Neuronal stem cell (in vitro differentiated cells): ENCODE measurements at places on chromosomes 12 and 14.
A peak's percentile ranks its signal among the peaks of the same experiment; 100 is the strongest.

DNA sequence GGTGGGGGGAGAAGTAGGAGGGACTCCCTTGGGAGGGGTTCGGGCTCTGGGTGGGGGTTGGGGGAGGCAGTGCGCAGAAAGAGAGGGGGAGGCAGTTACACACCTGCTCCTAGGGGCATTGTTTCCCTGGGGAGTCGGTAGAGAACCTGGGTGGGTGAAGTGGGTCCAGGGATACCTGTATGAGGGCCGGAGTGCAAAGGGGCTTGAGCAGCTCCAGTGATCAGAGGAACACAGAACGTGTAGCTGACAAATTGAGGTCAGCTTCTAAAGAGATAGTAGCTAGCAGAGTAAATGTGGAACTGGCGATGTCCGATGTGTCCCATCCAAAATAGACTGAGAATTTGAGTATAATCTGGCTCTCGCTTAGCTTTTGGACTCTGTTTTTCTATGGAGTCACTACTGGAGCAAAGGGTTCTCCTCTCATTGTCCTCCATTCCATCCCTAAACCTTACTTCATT, 502 bp downstream of the SMARCD1 start:
- peaks cover 34% of the 10 kb centered on the region for H3K36me3 ChIP-seq
- DNase-seq = no peak
- H3K4me1 ChIP-seq = peaks cover 18% of the 10 kb centered on the region
- no peak overlapping the region for H3K27ac ChIP-seq

- H3K27ac ChIP-seq = no peak overlapping the region
- no peaks in the 10 kb centered on the region for H3K4me1 ChIP-seq
These were observed 69.2 kb upstream of the ARID2 start for GRCh38 chr12:45660330-45660729.

DNA sequence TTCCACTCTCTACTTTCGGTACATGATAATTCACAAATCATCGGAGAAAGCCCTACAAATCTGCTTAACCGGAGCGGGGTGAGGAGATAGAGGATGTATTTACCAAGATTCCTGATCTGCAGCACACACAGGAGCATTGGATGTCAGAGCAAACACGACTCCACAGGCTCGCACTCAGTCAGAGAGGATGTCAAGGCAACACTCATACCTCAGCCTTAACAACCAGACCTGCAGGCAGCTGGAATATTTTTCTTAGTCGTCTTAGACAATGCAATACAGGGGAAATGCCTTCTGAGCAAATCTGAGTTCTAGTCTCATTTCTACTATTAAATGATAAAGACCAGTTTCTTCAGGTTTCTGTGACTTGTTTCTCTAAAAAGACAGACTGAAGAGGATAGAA, 159.3 kb upstream of the CPNE8 start:
- no peaks in the 10 kb centered on the region for H3K27me3 ChIP-seq
- H3K4me1 ChIP-seq = no peaks in the 10 kb centered on the region
- H3K36me3 ChIP-seq = no peaks in the 10 kb centered on the region
- no peak overlapping the region for H3K27ac ChIP-seq
- no peak overlapping the region for H3K4me3 ChIP-seq
- DNase-seq = no peak

DNA sequence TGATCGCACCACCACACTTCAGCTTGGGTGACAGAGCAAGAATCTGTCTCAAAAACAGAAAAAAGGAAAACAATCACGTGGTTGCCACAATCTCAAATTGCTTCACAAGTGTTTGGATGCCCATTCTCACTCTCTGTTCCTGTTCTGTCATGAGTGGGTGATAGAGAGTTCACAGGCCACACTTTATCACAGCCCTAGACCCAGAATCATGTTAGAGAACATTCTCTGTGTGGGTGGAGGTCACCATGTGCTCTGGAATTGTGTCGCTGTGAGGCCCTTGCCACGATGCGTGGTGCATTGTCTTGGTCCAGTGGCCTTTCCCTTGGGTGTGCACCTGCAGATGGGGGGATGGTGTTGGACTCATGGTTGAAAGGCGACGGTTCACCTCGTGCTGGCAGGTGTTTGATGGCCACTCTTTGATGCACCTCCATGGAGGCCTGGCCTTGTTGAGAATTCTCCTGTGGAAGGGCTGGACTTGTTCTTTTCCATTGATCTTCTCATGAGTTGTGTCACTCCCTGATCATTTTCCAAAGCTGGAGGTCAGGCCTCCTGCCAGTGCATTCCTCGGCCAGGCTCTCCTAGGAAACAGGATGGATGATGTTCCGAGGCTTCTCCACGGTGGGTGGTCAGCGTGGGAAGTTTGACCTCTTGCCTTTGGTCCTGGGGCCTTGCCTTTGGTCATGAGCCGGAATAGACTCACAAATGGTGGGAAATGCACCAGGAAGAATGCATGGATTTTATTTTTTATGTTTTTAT, 91.9 kb downstream of the SLC24A4 start:
- no peaks in the 10 kb centered on the region for H3K36me3 ChIP-seq
- H3K4me3 ChIP-seq = peak overlapping the region; percentile 10
- H3K27ac ChIP-seq = no peak overlapping the region
- no peak for DNase-seq

DNA sequence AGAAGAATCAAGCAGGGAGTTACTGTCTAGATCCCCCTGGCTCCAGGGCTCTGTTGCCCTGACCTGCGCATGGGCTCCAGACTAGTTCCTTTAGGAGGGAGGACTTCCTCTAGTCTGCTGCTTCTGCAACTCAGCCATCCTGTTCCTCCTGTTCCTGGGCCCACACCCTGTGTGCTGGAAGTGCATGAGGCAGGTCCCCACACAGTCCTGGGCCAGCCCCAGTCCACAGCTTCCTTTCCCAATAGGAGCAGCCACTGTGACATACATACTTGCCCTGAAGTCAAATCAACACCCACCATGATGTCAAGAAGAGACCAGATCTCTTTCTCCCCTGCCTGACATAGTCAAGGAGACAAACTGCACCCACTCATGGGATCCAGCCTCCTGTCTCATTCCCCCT, 1.3 kb downstream of the SDR9C7 start:
- no peak overlapping the region for H3K4me3 ChIP-seq
- no peaks in the 10 kb centered on the region for H3K36me3 ChIP-seq
- DNase-seq = no peak
- H3K4me1 ChIP-seq = peaks cover 2% of the 10 kb centered on the region
- peaks cover 16% of the 10 kb centered on the region for H3K27me3 ChIP-seq
- H3K27ac ChIP-seq = no peak overlapping the region

DNA sequence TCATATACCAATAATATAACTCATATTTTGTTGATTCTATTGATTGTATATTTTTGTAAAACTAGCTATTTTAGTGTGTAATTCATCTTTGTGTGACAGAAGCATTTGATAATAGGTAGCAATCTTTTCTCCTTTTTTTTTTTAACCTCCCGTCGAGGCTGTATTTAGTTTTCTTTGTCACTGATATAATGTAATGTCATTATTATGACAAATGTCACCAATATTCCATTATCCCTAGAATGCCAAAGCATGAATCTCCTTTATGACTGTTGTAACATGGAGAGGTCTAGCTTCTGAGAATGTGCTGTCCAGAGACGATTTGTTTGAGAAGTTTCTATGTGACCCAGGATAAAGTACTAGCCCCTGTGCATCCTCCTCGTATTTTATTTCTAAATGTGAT, 639.0 kb upstream of the ATXN7L3B start:
- H3K36me3 ChIP-seq = no peaks in the 10 kb centered on the region
- DNase-seq = no peak
- no peaks in the 10 kb centered on the region for H3K4me1 ChIP-seq
- H3K4me3 ChIP-seq = no peak overlapping the region
- H3K27me3 ChIP-seq = no peaks in the 10 kb centered on the region
- H3K27ac ChIP-seq = no peak overlapping the region

DNA sequence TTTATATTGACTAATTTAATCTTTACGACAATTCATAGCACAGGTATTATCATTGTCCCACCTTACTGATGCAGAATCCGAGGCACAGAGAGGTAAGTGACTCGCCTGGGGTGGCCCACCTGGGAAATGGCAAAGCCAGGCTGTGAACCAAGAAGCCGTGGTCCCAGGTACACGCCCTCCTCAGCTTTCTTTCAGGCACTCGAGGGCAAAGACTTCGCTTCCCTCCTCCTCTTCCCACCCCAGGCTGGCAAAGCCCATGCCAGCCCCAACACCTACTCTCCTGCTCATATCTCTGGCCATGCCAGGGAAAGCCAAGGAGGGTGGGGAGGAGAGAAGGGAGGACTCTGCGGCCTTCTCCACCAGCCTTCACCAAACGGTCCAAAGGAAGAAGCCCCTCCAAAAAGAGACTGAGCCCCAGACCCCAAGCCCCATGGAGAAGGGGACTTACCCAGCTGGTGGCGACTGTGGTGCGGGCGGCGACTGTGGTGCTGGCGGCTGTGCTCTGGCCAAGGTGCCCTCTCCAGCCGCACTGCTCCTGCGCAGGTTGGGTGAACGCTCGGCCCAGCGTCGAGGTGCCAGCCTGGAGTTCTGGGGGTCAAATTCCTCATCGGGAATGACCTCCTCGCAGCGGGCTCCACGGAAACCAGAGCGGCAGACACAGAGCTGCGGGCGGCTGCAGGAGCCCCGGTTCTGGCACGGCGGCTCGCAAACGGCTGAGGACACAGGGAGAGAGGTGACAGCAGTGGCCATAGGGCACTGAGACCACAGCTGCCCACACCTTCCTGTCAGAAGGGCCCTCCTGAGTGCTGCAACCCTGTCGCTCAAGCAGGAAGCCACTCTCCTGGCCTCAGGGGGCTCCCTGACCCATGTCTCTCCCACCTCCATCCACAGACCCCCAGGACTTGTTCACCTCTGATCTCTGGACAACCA, 26.4 kb downstream of the LTBP2 start:
- H3K27me3 ChIP-seq = no peaks in the 10 kb centered on the region
- no peak overlapping the region for H3K27ac ChIP-seq
- H3K4me3 ChIP-seq = no peak overlapping the region
- DNase-seq = no peak
- no peaks in the 10 kb centered on the region for H3K36me3 ChIP-seq
- H3K4me1 ChIP-seq = no peaks in the 10 kb centered on the region

DNA sequence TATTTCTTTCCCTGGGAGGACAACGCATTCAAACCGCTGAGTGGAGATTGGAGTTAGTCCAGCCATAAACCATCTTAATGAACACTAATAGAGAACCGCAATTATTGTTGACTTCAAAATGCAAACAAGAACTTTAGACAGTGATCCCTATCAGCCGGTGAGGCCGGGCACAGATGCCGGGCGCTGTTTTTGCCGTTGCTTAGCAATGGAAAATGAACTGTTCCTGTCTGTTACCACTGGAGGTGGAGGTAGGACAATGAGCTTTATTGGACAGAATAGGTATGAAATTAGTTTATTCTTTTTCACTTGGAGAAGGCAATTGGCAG, 216.8 kb downstream of the TTC8 start:
- H3K36me3 ChIP-seq = no peaks in the 10 kb centered on the region
- no peak for DNase-seq
- no peak overlapping the region for H3K27ac ChIP-seq
- H3K4me1 ChIP-seq = peaks cover 4% of the 10 kb centered on the region
- no peak overlapping the region for H3K4me3 ChIP-seq
- H3K27me3 ChIP-seq = no peaks in the 10 kb centered on the region

DNA sequence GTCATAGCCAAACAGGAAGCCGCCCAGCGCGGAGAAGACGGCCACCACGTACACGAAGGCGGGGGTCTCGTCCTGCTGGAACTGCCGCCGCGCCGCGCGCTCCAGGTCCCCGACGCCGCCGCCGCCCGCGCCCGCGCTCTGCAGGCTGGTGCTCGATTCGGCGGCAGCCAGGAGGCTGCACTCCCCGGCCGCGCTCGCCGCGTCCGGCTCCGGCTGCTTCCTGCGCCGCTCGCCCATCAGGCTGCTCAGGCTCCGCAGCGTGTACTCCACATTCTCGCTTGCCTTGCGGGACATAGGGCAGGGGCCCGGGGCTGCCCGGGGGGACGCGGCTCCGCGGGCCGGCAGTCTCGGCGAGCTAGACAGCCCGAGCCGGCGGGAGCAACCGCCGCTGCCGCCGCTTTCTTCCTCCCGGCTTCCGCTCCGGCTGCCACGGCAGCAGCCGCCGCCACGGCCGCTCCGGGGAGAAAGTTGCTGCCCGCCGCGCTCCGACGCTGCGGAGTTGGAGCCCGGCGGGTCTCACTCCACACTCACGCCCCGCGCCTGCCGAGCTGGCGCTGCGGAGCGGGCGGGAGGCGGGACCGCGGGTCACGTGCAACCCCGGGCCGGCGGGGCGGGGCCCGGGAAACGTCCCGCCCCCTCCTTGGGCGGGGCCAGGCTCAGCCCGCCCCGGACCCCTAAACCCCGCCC, at the start of gene SLC2A13:
TSS of gene SLC2A13 (minus strand) at position 567 of the 687 bp plus-strand sequence. CDS start at position 294, 273 bp downstream.
- DNase-seq = peak; percentile 66
- peak within 1 kb of the TSS; percentile 96 for H3K4me3 ChIP-seq
- no peaks in the 10 kb centered on the region for H3K27me3 ChIP-seq
- peaks cover 3% of the 10 kb centered on the region for H3K4me1 ChIP-seq
- H3K36me3 ChIP-seq = no peaks in the 10 kb centered on the region
- no peak within 1 kb of the TSS for H3K27ac ChIP-seq

DNA sequence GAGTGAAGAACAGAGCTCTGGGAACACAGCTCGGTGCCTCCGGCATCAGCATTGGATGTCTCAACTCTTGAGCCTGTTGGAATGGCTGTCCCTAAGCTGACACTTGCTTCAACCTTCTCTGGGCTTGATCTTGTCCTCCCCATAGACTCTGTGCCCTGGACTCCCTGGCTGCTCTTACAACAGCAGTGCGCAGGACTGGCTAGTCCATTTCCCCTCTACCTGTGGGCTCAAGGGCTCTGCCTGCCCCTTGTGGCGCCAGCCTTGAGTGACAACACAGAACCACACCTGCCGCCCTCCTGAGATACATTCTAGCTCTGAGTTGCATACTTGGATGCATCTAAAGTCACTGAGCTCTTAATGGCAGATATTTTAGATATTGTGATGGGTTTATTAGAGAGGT, 6.2 kb downstream of the CRADD start:
- no peaks in the 10 kb centered on the region for H3K27me3 ChIP-seq
- DNase-seq = no peak
- no peak overlapping the region for H3K27ac ChIP-seq

GRCh38 chr12:50598321-50598862, 93.6 kb downstream of the DIP2B start:
- peaks cover 2% of the 10 kb centered on the region for H3K4me1 ChIP-seq
- H3K27me3 ChIP-seq = no peaks in the 10 kb centered on the region
- peaks cover 2% of the 10 kb centered on the region for H3K36me3 ChIP-seq
- no peak overlapping the region for H3K4me3 ChIP-seq
- no peak overlapping the region for H3K27ac ChIP-seq
